Thyroid gland (tissue), 4 donors: ENCODE measurements at places on chromosomes 4 and X. TPM values are rescaled to one million over a fixed set of nuclear protein-coding genes. Genes with fewer than 3 reads are reported as not detected.

GRCh38 chr4:24488399-24489164 is 95.8 kb downstream of the DHX15 start:
- no peaks in the 10 kb centered on the region for H3K27me3 ChIP-seq
- H3K4me3 ChIP-seq, result no peak overlapping the region
- H3K4me1 ChIP-seq, result no peaks in the 10 kb centered on the region
- H3K27ac ChIP-seq, result no peak overlapping the region
- no peaks in the 10 kb centered on the region for H3K36me3 ChIP-seq

DNA sequence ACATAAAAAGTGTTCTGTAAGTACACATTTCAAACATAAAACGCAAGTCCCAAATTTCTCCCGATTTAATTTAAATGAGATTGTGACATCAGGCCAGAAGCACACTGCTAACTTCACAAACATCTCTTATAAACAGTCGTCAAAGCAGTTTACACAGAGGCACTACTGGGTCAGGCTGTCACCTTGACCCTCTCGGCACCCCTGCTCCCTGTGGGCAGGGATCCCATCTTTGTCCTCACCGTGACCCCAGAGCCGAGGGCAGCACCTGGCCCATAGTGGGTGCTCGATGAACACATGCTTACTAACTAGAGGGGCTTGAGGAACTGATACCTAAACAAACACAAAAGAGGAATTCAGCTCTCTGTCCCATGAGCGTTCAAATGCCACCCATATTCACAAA is 22.2 kb downstream of the QDPR start:
- no peaks in the 10 kb centered on the region for H3K27me3 ChIP-seq
- no peak overlapping the region for H3K4me3 ChIP-seq
- DNase-seq, result no peak
- no peak overlapping the region for H3K27ac ChIP-seq
- peaks cover 4% of the 10 kb centered on the region for H3K4me1 ChIP-seq

- H3K36me3 ChIP-seq, result no peaks in the 10 kb centered on the region
- peaks cover 10% of the 10 kb centered on the region for H3K4me1 ChIP-seq
Observed at GRCh38 chr4:37245391-37245954, 930 bp downstream of the NWD2 start.

DNA sequence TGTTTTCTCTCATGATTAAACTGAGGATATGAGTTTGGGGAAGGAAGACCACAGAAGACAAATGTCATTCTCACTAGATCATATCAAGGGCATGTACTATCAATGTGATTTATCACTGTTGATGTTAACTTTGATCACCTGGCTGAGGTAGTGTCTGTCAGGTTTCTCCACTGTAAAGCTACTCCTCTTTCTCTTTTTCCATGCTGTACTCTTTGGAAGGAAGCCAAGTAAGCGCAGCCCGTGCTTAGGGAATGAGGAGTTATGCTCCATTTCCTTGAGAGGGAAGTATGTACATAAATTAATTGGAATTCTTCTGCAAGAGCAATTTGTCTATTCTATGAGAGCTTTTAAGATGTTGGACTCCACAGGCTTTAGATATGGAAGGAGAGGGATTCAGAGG is 4.0 kb upstream of the KANTR start:
- peaks cover 10% of the 10 kb centered on the region for H3K4me1 ChIP-seq
- H3K27ac ChIP-seq, result no peak overlapping the region
- no peaks in the 10 kb centered on the region for H3K36me3 ChIP-seq
- no peak for DNase-seq
- H3K27me3 ChIP-seq, result no peaks in the 10 kb centered on the region

KLHL13 gene
- total RNA-seq, result 1.9 TPM

PDK3 gene
- 24.5 TPM for total RNA-seq
